Activated naive CD8-positive, alpha-beta T cell treated with anti-CD3 and anti-CD28 coated beads, Interleukin-2, amount 50 U/mL, for 16 hours (primary cell): ENCODE measurements at places on chromosomes 5 and 9.

- DNase-seq = no peak
These were observed 819 bp downstream of the LSM11 start for GRCh38 chr5:157744051-157745011.

GRCh38 chr9:132894862-132895835 lies 16.5 kb downstream of the SPACA9 start:
- no peak for DNase-seq

DNA sequence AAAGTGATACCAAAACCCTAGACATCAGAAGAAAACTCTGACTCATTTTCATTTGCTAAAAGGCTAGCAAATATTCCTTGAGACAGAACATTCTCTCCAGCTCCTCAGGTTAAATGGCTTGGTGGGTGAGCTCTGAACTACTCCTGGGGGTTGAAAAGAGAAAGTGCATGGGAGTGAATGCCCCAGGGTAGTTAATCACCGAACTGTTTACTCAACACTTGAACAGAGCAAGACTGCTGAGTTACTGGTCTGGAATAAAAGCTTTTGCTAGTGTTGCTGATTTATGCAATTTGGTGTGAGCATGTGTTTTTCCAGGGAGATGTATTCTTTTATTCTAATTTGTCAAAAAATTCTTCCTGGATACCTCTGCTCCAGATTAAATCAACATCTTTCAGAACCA lies 88.3 kb upstream of the PRDM9 start:
- DNase-seq = no peak

GRCh38 chr5:172692451-172692850 lies 51.4 kb downstream of the NEURL1B start:
- DNase-seq = no peak

GRCh38 chr9:38183994-38184568 lies 115.1 kb upstream of the SHB start:
- no peak for DNase-seq

DNA sequence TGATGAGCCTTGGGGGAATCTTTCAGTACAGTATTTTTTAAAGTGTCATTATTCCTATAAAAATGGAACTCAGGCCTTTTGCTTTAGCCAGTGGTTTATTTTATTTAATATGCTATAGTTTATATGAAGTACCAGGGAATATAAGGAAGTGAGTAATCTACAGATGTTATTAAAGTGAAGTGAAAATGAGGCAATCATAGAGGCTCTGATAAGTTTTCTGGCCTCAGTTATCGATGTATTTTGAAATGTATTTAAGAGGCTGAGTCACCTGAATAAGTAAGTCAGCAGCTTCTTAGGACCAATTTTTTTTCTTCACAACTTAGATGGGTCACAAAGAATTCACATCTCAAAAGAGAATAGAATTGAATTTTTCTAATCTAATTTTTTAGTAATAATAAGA lies 829.0 kb downstream of the DNAH5 start:
- no peak for DNase-seq

- no peak for DNase-seq
These were observed 484.2 kb upstream of the PTPRD start for GRCh38 chr9:11097020-11097419.

- DNase-seq = no peak
These were observed 193.6 kb downstream of the HSPA4 start for GRCh38 chr5:133245191-133246052.

DNA sequence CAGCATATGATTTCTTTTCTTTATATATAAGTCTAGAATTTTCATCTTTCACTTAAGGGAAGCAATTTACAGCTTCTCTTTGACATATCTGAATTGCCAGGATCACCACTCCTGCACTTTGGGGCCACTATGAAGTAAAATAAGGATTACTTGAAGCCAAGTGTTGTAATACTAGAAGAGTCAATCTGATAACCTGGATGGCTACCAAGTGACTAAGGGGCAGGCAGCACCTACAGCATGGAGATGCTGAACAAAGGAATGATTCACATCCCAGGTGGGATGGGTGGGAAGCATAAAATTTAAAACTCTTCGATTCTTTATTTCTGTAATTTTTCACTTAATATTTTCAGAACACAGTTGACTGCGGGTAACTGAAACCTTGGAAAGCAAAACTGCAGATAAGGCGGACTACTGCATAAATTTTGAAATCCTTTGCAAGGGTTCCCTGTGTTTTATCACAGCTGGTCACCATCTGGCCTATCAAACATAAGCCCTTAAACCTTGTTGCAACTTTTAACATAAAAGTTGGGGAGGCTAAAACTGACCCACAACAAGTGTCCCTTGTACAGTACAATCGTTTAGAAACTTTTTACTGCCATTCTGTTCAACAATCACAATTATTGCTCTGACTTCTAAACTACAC lies 31.2 kb downstream of the NR3C1 start:
- no peak for DNase-seq

GRCh38 chr5:175025077-175025476 lies 300.7 kb downstream of the MSX2 start:
- DNase-seq = no peak

DNA sequence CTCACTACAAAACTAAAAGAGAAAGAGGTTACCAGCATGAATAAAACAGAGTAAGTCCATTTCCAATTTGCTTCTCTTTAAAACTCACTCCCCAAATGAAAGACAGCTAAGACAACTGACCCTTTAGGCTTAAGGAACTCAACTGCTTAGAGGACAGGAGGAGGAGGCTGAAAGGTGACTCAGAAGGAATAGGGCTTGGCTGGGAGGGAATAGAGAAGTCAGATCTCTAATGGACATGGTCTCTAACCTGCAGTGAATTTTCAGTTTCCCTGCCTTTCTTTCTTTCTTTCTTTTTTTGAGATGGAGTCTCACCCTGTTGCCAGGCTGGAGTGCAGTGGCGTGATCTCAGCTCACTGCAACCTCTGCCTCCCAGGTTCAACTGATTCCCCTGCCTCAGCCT lies 261.8 kb upstream of the CLINT1 start:
- DNase-seq = no peak

GRCh38 chr5:135452321-135453030 lies at the start of gene TIFAB:
TSS of gene TIFAB (minus strand) at chr5:135452351. CDS start at chr5:135449939, 2,412 bp downstream.
- DNase-seq = no peak

DNA sequence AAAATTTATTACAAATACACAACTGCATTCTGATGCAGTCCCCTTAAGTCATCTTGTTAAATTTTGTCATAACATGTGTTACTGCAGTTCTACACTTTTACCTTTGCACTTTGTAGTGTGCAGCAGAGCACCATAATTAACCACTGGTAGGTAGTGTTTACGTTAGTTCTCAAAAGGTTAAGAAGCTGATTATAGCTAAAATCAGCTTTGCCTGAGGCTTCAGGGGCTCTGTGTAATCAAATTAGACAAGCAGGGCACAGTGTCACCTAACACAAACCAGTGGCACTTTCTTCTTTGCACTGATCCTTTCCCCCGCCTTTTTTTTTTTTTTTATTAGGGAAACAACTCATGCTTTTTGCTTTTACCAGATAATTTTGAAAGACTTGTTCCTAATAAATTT lies 26.1 kb downstream of the POU5F2 start:
- DNase-seq = no peak

DNA sequence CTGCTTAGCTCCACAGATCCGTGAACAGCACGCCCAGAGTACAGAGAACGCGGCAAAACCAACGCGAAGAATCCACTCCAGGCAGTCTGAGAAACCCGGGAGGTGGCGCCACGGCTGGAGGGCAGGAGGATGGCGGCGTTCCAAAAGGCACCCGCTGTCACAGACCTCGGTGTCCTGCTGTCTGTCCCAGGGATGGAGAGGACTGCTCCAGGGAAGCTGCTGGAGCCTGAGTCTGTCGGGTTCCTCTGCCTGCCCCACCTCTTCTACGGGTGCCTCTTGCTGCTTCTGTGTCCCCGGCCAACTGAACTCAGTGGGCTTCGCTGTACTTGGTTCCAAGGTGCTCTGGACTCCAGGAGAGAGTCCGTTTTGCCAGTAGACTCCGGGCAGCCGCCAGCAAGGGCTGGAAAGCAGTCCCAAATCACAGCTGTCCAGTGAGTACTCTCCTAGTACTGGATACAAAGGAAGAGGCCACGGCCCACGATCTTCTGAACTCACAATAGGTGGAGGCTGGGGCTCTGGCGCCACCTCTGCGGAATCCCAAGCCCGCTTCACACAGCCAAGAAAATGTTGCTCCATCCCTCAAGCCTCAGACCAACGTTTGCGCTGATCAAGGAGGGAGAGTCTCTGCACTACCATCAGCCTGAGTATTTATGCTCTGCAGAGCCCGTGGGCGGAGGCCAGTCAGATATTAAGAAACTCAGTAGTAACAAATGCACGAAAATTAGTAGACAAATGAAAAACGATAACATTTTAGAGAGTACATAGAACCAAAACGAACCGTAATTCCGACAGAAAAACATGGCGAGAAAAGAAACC lies 440 bp downstream of the ANXA2R start:
- DNase-seq = no peak

- DNase-seq = no peak
These were observed 58.3 kb upstream of the MOCS2 start for GRCh38 chr5:53167836-53168235.

DNA sequence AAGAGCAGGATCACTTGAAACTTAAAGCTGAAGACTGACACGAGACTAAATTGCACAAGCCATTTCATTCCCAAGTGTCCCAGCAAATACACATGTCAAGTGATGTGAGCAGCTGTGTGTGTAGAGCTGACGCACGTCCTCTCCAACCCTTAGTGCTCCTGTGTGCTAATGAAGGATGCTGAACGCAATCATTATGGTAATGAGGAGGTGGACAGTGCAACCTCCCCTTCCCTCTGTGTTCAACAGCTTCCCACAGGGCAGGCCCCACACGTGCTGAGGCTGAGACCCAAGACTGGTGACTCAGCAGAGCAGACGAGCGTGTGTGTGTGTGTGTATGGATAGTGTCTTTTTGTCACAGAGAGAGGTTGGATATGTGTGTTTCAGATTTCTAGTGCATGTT lies 702.1 kb downstream of the SEMA5A start:
- no peak for DNase-seq

DNA sequence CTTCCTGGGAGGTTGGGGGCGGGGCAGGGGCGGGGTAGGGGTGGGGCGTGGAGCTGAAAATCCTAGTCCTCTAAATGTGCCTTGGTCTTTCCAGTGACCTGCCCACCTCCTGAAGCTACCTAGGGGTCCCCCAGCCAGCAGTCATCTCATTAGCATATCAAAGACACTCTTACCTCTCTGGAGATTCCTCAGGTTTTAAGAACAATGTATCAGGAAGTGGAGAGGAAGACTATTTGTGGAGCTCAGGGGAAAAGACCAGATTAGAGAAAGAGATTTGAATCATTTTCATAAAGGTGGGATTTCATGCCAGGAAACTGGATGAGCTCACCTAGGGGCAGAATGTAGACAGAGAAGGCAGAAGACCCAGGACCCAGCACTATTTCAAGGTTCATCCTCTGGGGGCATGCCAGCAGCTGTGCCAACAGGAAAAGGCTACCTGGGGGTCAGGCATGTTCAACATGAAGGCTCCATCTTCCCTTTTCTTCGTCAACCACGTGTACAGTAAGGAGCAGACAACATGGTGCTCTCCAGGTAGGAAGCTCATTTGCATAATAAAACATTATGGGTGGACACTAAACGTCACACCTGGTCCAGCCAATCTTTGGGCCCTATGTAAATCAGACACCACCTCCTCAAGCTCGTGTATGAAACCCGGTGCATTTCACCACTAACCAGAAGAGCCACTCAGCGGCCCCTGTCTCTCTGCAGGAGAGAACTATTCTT lies 6.9 kb downstream of the GMCL2 start:
- no peak for DNase-seq

DNA sequence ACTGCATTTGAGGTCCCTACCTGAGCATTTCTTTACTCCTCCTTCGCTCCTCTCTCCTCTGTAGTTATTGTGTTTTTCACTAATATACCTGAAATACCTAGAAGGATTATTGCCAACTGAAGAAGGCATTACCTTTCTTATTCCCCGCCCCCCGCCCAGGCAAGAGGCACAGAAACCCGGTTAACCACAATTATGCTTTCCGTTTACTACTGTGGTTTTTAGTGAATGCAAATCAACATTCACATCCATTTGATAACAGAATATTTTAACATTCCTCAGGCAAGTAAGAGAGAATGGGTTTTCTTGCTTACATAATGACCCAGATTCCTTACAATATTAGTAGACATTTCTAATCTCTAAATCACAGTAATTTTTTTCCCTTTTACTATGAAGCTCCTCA lies 136.9 kb downstream of the PCSK5 start:
- DNase-seq = no peak

DNA sequence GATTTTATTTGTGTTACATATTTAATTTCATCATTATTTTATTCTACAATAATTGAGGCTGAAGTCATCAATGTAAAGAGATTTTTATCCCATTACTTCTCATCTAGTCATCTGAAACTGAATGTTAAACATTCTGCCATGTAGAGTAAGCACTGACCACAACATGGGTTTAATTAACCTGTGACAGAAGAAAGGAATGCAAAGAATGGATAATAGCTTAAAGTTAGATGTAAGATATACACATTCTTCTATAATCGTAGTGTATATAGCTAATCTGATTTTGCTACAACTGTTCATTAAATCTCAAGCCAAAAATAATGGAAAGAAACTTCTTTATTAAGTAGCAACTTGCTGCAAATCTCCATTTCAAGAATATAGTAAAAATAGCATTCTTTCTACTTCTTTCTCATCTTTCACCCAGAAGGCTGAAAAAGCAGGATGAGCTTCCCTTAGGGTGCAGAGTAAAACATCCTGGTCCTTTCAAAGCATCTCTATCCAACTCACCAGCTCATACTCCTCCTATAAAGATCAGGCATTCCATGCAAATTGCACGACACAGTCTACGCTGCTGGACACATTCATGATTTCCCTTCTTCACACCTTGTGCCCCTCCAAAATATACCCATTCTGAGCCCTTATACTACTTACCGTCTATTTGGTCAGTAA lies 115.2 kb downstream of the EFNA5 start:
- no peak for DNase-seq

DNA sequence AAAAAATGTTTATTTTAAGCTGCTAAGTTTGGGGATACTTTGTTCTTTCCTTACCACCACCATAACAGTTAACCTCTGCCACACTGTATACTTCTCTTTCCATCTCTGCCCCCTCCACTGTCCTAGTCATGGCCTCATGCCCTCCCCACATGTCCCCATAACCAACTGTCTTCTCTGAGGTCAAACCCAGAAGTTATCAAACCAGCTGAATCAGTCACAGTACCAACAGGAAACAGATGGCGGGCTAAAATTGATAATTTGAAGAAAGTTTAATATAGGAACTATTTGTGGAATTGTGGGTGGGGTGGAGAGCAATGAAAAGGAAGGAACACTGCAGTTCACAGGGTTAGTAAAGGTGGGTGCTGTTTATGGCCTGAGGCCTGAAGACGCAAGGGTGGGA lies 5.7 kb upstream of the DCTN4 start:
- no peak for DNase-seq

GRCh38 chr9:89872426-89872912 lies 267.7 kb downstream of the GADD45G start:
- DNase-seq = no peak

DNA sequence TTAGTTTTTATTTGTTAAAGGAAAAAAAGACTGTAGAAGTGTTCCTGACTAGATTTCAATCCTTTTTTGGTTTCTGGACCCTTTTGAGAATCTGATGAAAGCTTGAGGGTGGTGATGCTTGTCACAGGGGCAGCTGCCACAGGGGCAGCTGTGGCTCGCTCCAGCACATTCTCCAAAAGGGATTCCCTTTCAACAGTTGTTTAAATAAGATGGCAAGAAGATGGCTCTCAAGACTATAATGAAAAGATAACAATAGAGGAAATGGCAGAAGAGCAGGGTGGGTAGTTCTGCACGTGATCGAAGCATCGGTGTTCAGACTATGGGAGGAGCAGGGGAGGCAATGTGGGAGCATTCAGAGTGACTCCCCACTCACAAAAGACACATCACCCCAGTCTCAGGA lies 46.5 kb upstream of the TNFAIP8 start:
- DNase-seq = no peak
